Naive thymus-derived CD4-positive, alpha-beta T cell (primary cell): ENCODE measurements at places on chromosomes 6 and 20.

DNA sequence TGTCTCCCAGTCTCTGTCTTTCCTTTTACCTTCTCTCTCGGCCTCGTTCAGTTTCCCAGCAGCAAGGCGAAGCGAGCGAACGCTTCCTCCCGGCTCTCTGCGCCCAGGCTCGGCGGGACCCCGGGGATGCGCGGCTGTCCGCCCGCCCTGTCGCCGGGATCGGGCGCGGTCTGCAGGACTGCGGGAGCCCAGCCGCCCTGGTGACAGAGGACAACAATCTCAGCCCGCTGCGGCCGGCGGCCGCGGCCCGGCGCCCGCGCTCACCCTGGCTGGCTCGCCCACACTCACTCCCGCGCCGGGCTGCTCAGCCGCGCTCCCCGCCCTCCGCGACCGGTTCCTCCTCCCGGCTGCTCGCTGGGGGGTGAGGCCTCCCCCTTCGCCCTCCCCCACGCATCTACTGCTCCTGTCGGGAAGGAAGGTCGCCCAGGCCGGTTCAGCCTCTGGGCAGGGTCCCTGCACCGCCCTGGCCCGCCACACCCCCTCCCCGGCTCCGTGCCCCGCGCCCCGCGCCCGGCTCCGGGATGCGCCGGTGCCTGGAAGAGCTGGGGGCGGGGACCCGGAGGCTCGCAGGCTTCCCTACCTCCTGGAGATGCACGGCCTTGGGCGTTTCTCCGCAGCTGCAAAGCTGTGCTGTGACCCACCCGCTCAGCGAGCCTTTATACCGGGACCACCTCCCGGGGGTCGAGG, 410 bp downstream of the SYNE1 start:
- no peak for DNase-seq
- H3K36me3 ChIP-seq, result no peaks in the 10 kb centered on the region

DNA sequence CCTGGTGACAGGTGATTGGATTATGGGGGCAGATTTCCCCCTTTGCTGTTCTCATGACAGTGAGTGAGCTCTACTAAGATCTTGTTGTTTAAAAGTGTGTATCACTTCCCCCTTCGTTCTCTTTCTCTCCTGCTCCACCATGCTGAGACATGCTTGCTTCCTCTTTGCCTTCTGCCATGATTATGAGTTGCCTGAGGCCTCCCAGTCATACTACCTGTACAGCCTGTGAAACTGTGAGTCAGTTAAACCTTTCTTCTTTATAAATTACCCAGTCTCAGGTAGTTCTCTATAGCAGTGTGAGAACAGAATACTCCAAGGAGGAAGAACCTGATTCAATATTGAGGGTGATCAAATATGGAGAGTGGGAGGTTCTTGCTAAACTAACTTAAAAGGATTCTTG, 724.9 kb downstream of the DOK5 start:
- no peak overlapping the region for H3K27ac ChIP-seq
- H3K4me3 ChIP-seq, result no peak overlapping the region
- no peaks in the 10 kb centered on the region for H3K4me1 ChIP-seq

- H3K4me3 ChIP-seq, result no peak overlapping the region
- peaks cover 46% of the 10 kb centered on the region for H3K27me3 ChIP-seq
- DNase-seq, result no peak
- H3K36me3 ChIP-seq, result no peaks in the 10 kb centered on the region
- H3K4me1 ChIP-seq, result no peaks in the 10 kb centered on the region
Measured at GRCh38 chr6:27562027-27562410, 89.1 kb upstream of the ZNF184 start.

DNA sequence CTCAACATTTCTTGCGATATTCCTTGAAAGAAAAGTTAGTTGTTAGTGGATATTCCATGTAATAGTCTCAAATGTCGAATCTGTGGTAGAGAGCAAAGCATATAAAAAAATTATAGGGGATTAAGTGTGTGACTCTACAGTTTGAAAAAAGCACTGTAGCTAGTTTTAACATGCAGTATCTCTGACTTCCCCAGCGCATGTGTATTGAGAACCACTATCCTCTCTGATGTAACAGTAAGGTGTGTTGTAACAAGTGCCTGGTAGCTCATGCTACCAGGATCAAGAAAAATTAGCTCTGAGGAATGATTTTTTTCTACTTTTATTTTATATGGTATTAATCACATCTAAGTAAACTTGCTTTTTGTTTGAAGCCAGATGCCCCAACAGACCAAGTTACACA, 789.2 kb downstream of the KIF16B start:
- no peaks in the 10 kb centered on the region for H3K4me1 ChIP-seq
- no peak overlapping the region for H3K27ac ChIP-seq
- DNase-seq, result no peak
- no peaks in the 10 kb centered on the region for H3K27me3 ChIP-seq

DNA sequence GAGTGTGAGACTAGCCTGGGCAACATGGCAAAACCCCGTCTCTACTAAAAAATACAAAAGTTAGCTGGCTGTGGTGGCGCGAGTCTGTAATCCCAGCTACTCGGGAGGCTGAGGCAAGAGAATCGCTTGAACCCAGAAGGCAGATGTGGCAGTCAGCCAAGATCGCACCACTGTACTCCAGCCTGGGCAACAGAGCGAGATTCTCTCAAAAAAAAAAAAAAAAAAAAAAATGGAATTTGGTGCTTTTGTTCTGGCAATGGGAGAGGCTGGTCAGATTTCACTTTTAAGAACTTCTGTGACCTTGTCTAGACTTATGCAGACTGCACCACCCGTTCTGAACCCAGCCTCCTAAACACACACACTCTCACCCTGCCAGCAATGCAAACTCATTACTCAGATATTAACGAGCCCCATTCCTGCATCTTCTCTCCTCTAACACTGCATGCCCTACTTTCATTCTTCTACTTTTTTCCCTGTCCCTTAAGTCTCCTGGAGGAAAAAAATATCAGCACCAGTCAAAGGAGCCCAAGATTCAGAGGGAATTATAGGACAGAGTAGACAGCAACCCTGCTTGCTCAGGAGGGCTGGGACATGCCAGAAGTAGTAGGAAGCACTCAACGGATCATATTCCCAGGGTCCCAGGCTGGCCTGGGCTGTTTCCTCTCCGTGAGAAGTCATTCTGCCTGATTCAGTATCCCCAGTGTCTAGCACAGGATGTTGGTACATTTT, 4.4 kb downstream of the MOCS1 start:
- no peaks in the 10 kb centered on the region for H3K27me3 ChIP-seq
- peaks cover 2% of the 10 kb centered on the region for H3K4me1 ChIP-seq
- H3K36me3 ChIP-seq, result no peaks in the 10 kb centered on the region
- no peak overlapping the region for H3K27ac ChIP-seq
- DNase-seq, result no peak
- H3K4me3 ChIP-seq, result no peak overlapping the region
